AG09319 (cell line): ENCODE measurements at places on chromosomes 4 and X.

GRCh38 chrX:39692796-39693195 lies 405.0 kb downstream of the BCOR start:
- DNase-seq, result no peak

GRCh38 chr4:150142831-150143230 lies 64.6 kb downstream of the DCLK2 start:
- no peak for DNase-seq

DNA sequence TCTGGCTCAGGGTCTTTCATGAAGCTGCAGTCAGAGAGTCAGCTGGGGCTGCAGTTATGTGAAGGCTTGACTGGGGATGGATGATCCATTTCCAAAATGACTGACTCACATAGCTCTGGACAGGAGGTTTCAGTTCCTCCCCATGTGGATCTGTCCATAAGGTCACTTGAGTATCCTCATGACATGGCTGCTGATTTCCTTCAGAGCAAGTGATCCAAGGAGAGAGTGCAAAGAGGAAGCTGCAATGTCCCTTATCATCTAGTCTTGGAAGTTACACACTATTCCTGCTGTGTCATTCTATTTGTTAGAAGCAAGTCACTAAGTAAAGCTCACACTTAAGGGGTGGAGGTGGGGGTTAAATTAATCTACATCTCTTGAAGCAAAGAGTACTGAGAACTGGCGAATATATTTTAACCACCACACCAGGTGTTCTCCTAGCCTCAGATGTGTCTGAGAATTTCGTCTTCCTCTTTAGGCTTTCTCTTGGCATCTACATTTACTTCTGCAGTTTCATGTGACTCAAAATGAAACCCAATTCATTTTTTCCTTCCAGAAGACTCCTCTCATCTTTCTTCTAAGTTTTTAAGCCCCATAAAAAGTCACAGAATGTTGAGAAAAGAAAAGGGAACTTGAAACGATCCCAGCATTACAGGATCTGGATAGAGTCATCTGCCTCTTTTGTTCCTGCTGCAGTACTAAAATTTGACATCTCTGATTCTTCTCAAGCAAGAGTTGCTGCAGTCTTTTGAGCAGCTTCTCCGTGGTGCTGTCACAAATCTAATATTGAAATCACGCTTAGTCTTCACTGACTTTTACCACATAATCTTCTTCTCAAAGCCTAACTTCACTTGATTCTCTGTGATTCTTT lies 3.8 kb upstream of the GRPR start:
- DNase-seq, result no peak

DNA sequence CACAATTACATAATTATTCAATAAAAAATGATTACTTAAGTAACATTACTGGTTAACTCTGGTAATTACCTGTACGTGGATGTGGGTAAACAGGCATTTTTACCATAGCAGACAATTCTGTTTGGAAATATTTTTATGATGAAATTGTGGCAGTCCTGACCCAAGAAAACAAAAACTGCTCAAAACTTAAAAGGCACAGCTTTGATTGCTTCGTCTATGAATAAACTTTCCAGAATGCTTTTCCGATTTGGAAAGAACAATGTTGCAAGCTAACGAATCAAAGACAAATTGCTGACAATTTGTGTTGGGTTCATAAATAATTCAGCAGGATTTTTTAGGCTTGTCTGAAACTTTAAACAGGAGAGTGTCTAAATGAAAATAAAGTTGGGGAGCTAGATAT lies 150.6 kb upstream of the GYPA start:
- no peak for DNase-seq

DNA sequence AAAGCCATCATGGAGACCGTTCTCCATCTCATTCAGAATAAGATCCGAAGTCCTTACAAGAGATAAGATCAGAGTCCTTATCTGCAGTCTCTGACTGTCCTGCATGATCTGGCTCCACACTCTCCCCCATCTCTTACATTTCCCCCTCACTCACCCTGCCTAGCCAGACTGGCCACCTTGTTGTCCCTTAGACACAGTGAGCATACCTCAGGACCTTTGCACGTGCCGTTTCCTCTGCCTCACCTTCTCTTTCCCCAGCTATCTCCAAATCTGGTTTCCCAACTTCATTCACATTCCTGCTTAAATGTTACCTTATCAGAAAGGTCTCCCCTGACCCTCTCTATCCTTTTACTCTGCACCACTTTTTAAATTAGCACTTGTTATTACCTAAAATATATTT lies 44.0 kb downstream of the KLHL5 start:
- DNase-seq, result no peak

- no peak for DNase-seq
Observed at GRCh38 chrX:110836451-110836850, 40.8 kb upstream of the CHRDL1 start.

- DNase-seq, result peak; percentile 100
Observed at GRCh38 chr4:13920901-13921300, 293.4 kb upstream of the BOD1L1 start.

GRCh38 chrX:11269006-11269405 lies 24.2 kb upstream of the AMELX start:
- DNase-seq, result no peak

DNA sequence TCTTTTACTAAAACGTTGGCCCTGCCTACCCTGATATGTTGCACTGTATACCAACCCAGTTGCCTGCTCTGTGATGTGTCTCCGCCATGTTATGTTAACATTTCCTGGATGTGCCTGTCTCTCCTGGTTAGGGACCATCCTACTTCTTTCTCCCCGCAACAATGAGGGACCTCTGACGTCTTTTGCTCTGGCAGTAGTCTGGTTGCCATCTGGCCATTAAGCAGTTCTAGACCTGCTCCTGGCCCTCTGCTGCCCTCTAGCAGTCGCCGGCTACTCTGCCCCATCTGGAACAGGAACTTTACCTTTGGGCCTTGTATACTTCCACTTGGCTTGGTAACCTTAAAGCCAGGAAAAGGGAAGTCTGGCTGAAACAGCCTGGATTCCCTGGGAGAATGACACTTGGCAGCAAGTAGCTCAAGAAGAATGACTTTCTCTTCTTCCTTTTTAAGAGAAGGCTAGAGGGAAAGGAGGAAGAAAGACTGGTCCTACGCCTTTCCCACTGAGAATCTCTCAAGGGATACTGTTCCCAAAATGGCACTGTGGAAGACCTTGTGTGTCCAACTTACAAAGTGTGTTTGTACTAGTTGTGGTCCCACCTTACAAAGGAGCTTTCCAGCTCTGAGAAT lies 63.5 kb downstream of the GPC3 start:
- DNase-seq, result no peak

- DNase-seq, result no peak
Observed at GRCh38 chr4:174262624-174263444, 20.6 kb downstream of the FBXO8 start.

- no peak for DNase-seq
Observed at GRCh38 chrX:113594123-113594841, 753.7 kb upstream of the AMOT start.

DNA sequence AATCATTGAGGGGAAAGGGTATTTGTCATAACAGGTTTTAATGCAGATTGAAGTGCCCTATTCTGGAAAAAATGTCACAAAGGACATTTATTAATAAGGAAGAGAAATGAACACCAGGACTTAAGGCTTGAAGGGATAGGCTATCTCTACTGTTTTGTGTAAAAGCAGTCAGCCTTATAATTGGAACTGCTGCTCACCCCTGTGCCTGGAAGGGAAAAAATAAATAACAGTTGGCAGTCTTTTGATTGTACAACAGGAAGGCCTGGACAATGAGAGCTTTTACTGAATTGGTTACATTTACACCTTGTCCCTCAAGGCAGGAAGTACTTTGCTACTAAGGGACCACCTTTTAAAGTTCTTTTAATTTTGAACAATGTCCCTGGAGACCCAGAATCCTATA lies 17.8 kb upstream of the MAGED4 start:
- DNase-seq, result no peak

DNA sequence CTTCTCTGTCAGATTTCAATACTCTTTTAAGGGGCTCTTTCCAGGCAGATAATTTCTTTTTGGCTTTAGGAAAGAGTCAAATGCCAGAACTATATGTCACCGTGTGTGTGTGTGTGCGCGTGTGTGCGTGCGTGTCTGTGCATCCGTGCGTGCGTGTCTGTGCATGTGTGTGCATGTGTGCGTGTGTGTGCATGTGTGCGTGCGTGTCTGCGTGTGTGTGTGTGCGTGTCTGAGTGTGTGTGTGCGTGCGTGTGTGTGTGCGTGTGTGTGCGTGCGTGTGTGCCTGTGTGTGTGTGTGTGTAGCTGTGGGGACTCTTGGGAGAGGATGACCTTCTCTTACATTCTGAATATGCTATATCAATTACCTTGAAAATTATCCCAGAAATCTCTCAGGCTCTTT lies 441.6 kb downstream of the SLITRK2 start:
- DNase-seq, result no peak

- DNase-seq, result peak; percentile 28
Observed at GRCh38 chr4:89226665-89227574, 80.7 kb downstream of the GPRIN3 start.
